Activated naive CD4-positive, alpha-beta T cell treated with anti-CD3 and anti-CD28 coated beads, Interleukin-2, amount 10 ng/mL, durations not matched to agents 7 days and 5 days (primary cell): ENCODE measurements at places on chromosomes 13 and 19.

GRCh38 chr13:75263741-75264407 lies 218.1 kb downstream of the TBC1D4 start:
- H3K4me3 ChIP-seq, result no peak overlapping the region
- H3K36me3 ChIP-seq, result no peaks in the 10 kb centered on the region
- H3K27me3 ChIP-seq, result no peaks in the 10 kb centered on the region
- H3K27ac ChIP-seq, result no peak overlapping the region

DNA sequence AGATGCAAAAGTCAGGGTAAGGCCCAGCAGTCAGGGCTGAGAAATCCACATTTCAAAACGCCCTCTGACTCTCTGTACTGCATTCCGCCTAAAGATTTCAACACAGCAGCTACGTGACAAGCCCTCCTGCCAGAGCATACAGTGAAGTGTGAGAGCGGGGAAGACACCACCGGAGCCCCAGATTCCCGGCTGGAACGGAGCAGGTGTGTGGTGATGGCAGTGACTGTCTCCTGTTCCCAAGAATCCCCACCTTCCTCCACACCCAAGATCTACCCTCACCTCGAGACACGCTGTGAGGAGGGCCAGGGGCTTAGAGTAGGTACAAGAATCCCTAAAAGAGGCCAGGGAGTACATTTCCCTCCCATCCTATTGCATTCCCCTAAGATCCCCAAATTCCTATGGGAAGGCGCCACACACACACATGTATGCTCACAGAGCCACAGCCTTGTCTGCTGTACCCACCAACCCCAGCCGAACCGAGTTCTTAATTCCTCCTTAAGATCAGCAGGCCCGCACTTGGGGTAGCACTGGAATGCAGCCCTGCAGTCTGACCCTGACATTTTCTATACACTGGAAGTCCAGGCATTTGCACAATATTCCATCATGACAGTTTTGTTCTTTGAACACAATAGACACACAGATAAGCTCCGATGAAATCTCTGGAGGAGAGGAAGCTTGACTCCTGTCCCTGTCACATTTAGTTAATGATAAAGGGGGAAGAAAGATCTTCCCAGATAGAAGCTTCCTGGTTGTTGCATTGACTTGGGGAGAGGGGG lies 102.9 kb downstream of the FOXO1 start:
- H3K27ac ChIP-seq, result no peak overlapping the region
- DNase-seq, result no peak
- H3K4me1 ChIP-seq, result peaks cover 70% of the 10 kb centered on the region
- H3K36me3 ChIP-seq, result peaks cover 32% of the 10 kb centered on the region
- H3K27me3 ChIP-seq, result no peaks in the 10 kb centered on the region
- H3K4me3 ChIP-seq, result no peak overlapping the region

DNA sequence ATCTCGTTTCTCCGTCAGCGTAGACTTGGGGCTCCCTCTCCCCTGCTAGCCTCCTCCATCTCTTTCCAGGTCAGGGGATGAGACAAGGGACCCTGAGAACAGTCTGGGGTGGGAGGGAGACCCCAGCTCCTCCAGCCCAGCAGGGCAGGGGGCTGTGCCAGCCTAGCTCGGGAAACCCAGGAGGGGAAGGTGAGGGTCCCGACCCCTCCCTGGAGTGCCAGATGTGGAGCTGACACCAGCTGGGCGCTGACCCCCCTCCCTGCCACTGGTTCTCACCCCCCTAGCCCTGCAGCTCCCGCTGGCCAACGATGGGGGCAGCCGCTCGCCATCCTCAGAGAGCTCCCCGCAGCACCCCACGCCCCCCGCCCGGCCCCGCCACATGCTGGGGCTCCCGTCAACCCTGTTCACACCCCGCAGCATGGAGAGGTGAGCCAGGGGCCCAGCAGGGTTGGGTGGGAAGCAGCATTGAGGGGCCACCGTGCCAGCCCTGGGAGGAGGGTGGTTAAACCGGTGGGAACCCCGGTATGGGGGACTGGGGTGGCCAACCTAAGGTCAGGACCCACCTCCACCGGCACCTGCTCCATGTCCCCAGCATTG lies 5.1 kb upstream of the TGFBR3L start:
- H3K4me3 ChIP-seq, result no peak overlapping the region
- H3K27ac ChIP-seq, result no peak overlapping the region
- peaks cover 21% of the 10 kb centered on the region for H3K4me1 ChIP-seq
- H3K36me3 ChIP-seq, result peaks cover 26% of the 10 kb centered on the region

DNA sequence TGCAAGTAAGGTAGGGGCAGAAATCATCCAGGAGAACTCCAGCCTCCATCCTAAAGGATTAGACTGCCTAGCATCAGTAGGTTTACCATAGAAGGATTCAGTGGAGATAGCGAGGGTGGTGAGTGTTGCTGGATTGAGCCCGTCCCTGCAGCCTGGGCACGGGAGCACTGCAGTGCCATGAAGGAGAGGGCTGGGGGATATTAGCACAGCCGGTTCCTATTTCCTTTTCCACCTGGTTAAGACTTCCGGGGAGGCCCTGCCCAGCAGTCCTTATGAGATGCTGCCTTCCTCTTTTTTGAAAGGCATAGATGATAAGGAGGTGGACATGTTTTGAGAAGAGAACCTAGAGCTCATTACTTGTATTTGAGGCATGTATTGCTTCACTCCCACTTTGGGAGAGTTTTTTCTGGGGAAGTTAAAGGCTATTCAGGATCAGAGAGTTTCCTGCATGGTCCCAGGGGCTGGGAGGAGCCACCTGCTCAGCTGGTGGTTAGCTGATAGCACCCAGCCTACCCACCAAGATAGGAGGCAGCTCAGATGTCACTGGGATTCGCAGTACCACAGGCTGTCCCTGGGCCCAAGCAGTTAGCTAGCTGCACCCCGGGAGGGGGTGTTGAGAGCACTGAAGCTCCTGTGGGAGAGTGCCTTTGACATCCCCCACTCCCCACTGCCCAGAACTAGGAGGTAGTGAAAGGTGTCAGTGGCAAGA lies 17.2 kb downstream of the ACTN4 start:
- H3K4me3 ChIP-seq, result no peak overlapping the region
- peaks cover 36% of the 10 kb centered on the region for H3K36me3 ChIP-seq
- DNase-seq, result no peak
- no peak overlapping the region for H3K27ac ChIP-seq
- H3K4me1 ChIP-seq, result peaks cover 84% of the 10 kb centered on the region
- H3K27me3 ChIP-seq, result no peaks in the 10 kb centered on the region

DNA sequence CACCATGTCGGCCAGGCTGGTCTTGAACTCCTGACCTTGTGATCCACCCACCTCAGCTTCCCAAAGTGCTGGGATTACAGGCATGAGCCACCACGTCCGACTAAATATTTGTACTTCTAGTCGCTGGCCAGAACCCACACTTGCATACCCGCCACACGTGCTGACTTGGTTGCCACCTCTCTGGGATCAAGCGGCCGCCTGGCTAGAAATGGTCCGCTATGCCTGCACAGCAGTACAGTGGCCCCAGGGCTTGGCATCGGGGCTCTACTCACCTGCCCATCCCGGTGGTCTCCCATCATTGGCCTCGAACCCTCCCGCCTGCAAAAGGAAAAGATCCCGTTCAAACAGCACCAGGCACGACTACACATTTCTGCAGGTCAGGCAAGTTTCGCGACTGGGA lies 23.7 kb upstream of the TINCR start:
- no peak for DNase-seq
- no peak overlapping the region for H3K4me3 ChIP-seq
- H3K27ac ChIP-seq, result no peak overlapping the region
- peaks cover 56% of the 10 kb centered on the region for H3K36me3 ChIP-seq
- H3K4me1 ChIP-seq, result peaks cover 7% of the 10 kb centered on the region

GRCh38 chr13:89221557-89222158 lies 1550.5 kb downstream of the SLITRK5 start:
- no peaks in the 10 kb centered on the region for H3K4me1 ChIP-seq
- no peak overlapping the region for H3K4me3 ChIP-seq
- H3K27ac ChIP-seq, result no peak overlapping the region
- no peaks in the 10 kb centered on the region for H3K36me3 ChIP-seq

DNA sequence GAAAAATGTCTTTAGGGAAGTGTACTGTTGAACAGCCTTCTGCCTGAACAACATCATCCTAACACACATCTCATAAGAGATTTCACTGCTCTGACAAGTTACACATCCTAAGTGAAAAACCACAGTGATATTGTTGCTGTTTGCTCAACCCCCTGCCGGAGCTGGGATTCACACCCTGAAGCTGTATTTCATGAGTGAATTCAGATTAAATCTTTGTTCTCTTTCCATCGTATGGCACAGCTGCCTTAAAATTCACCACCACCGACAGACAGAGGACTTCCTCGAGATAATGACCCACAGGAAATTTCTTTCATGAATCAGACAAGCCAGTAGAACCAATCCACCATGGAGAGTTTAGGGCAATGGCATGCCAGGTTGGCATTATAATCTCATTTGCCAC lies 280.8 kb downstream of the DCT start:
- no peak overlapping the region for H3K27ac ChIP-seq
- no peaks in the 10 kb centered on the region for H3K27me3 ChIP-seq
- H3K36me3 ChIP-seq, result no peaks in the 10 kb centered on the region
- DNase-seq, result no peak
- no peaks in the 10 kb centered on the region for H3K4me1 ChIP-seq
- H3K4me3 ChIP-seq, result no peak overlapping the region

GRCh38 chr13:60620611-60621395 lies 223.8 kb downstream of the TDRD3 start:
- H3K36me3 ChIP-seq, result no peaks in the 10 kb centered on the region
- H3K4me1 ChIP-seq, result no peaks in the 10 kb centered on the region
- DNase-seq, result no peak
- H3K27ac ChIP-seq, result no peak overlapping the region
- no peaks in the 10 kb centered on the region for H3K27me3 ChIP-seq
- no peak overlapping the region for H3K4me3 ChIP-seq
